AG09319 (cell line): ENCODE measurements at places on chromosomes 1 and 21.
A peak's percentile ranks its signal among the peaks of the same experiment; 100 is the strongest.

- no peak for DNase-seq
Observed at GRCh38 chr1:201556841-201557571, 18.1 kb downstream of the NAV1 start.

GRCh38 chr1:12161662-12162458, 4.9 kb upstream of the TNFRSF1B start:
- peak; percentile 63 for DNase-seq

- DNase-seq, result peak; percentile 29
Observed at GRCh38 chr1:245079021-245079609, 75.7 kb upstream of the KIF26B start.

GRCh38 chr1:29786195-29786594, 549.9 kb downstream of the PTPRU start:
- DNase-seq, result no peak

DNA sequence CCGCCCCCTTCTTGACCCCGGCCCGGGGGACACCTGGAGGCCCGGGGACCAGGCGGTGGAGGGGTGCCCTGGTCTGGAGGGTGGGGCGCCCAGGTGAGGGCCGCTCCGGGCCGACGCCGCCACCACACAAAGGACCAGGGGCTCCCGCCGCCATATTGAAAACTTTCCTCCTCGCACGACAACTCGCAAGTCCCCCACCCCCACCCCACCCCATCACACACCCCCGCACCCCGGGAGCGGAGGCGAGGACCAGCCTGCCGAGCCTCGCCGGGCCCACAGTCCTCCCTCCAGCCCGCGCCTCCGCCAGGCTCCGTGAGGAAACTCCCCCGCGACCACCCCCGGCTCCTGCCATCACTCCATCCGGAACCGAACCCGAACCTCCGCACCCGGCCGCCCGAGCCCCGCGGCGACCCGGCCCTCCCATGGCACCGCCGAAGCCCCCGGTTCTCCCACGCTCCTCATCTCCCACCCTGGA, 733 bp downstream of the KDM5B start:
- no peak for DNase-seq

GRCh38 chr1:17023573-17023972, 11.8 kb upstream of the ATP13A2 start:
- DNase-seq, result no peak

DNA sequence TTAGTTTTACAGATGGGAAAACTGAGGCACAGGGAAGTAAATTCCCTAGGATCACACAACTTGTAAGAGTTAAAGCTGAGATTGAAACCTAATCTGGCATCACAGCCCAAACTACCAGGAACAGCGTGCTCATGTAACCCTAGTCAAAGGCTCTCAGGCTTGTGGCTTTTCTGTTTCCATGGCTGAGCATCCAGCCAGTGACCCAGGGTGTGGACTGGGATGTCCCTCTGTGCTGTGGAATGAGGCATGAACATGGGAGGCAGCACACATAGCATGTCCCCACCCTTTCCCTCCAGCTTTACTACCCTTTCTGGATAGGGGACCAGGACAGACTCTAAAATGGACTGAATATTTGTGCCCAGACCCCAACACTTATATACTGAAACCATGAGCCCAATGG, 35.1 kb upstream of the RGS16 start:
- no peak for DNase-seq

- DNase-seq, result no peak
Observed at GRCh38 chr1:177065430-177065829, 99.1 kb downstream of the ASTN1 start.

- DNase-seq, result no peak
Observed at GRCh38 chr1:186670297-186671135, 9.7 kb downstream of the PTGS2 start.

DNA sequence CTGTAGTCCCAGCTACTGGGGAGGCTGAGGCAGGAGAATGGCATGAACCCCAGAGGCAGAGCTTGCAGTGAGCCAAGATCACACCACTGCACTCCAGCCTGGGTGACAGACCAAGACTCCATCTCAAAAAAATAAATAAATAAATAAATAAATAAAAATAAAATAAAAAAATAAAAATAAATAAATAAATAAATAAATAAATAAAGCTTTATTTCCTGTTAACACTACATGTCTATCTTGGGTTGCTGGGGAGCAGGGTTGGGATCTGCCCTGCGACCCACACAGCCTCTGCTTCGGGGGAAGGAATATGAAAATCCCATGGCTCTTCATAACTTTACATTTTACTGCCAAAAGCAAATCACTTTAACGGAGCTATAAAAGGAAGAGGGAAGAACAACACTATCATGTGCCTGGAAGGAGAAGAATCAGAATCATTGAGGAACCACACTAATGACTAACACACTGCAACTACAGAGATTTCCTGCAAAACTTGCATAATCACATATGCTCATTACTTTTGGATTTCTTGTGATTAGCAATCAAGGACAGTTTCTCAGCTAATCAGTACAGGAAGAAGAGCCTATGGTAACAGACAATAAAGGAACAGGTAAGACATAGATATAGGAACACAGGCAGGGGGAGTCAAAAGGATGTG, 72.8 kb upstream of the CD55 start:
- no peak for DNase-seq

DNA sequence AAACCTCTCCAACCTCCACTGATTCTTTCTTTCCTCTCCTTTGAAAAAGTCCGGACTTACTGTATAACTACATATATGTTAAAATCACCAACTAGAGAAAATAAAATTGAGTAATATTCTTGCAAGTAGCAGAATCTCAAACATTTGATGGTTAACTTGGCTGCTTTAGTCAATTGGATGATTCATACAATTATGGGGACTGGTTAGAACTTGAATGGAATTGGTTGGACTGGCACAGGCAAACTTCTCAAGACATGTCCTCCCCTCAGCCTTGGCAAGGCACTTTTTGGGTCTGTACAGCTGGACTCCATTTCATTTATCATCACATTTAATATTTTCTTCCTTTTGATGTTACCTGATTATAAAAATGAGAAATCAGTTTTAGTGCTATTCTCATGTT, 6.5 kb downstream of the WLS start:
- no peak for DNase-seq

GRCh38 chr1:183025782-183026774, 2.9 kb downstream of the LAMC1 start:
- DNase-seq, result no peak

DNA sequence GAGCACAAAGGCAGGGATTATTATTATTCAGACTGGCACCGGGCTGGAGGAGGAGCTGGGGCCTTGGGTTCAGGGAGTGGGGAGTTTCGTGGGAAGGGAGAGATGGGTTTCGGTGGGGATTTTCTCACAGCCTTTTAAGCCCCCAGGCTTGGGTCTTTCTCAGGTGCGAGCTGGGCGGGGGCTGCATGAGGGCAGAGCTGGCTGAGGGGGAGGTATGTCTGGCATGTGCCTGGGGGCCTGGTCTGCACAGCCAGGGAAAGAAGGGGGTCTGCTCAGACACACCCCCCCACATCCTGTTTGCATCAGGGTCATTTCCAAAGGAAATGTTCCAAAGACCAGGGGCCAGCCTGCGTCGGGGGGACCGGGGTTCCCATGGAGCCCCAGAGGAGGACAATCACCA, 21.6 kb downstream of the GRHL3 start:
- DNase-seq, result no peak

GRCh38 chr1:208101661-208102431, 142.3 kb downstream of the PLXNA2 start:
- no peak for DNase-seq

DNA sequence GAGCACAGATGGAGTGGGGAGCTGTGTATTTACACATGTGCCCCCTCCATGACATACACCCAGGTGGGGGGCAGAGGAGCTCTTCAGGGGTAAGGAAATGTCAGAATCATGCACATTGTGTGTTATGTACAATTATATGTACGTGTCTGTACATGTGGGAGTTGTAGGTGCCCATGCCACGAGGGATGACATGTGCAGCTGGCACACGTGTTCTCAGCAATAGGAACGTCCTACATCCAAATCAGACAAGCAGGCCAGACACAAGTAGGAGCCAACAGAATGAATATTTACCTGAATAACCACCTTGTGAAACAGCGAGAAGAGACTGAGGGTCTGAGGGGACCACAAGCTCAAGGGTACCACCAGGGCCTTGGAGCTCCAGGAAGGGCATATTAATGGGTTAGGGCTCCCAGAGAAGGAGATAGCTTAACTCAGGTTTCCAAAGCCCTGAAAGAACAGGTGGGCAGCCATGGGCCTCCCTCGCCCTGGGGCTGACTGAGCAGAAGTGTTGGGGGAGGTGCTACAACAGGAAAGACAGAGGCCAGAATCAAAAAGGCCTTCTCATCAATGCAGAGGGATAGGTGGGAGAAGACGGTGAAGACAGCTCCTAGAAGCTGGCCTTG, 3.2 kb downstream of the COL16A1 start:
- DNase-seq, result no peak

DNA sequence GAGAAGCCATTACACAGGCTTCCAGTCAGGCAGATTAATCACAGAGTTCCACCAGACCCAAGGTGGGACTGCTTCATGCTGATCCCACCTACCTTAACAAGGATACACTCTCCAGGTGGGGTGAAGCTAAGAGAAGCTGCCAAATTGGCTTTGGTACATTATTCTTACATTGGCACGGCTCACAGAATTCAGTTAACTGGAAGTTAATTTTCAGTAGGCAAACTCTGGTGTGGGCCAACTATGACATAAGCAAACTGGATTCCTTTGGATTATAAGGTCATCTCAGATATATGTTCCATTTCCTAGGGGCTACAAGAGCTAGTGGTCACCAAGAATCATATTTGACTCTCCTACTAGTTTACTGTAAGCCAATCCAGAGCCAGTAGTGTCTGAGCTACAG, 448.8 kb upstream of the BEND5 start:
- DNase-seq, result no peak

- DNase-seq, result no peak
Observed at GRCh38 chr1:77857552-77857951, 30.9 kb upstream of the NEXN start.

- no peak for DNase-seq
Observed at GRCh38 chr1:184608581-184608980, 146.1 kb downstream of the EDEM3 start.

DNA sequence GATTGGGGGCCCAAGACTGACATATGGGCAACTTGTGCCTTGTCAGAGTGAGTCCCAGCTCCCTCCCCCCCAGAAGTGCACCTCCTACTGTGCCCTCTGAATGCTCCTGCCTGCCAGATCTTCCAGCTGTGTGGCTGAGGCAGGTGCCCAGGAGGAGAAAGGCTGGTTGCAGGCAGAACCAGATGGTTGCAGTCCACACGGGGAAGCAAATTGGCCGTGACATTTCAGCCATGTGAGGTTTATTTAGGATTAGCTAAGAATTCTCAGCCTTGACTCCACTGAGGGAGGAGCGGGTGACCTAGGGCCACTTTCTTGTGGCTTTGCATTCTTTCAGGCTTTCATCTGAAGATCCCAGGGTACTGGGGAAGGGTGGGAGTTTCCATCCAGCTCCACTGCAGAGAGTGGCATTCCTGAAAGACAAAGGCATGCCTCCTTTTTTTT, 33.8 kb downstream of the PEX14 start:
- DNase-seq, result peak; percentile 45

DNA sequence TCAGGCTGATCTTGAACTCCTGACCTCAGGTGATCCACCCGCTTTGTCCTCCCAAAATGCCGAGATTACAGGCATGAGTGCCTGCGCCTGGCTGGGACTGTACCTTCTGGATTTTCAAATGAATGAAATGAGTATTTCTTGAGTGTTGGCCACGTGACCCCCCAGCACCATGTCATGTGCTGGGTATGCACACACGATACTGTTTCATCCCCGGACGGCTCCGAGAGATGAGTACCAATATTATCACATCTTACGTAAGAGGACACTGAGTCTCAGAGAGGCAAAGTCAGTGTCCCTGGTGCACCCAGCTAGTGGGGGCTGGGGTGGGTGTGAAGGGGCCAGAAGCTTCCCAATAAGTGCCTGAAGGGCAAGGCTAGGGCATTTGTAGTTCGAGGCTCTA, 780 bp upstream of the CROCC start:
- no peak for DNase-seq

GRCh38 chr1:12661606-12662219, 17.8 kb downstream of the AADACL4 start:
- no peak for DNase-seq

DNA sequence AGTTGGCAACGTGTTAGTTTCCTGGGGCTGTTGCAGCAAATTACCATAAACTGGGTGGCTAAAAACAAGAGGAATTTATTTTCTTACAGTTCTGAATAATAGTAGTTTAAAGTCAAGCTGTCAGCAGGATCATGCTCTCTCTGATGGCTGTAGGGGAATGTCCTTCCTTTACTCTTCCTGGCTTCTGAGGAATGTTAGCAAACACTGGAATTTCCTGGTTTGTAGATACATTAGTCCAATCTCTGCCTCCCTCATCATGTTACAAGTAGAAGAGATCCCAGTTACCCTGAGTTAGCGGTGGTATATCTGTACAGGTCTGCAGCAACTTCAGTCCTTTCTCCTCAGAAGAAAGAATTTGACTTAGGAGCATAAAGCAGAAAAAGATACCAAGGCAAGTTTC, 2249.1 kb downstream of the NCAM2 start:
- DNase-seq, result no peak

GRCh38 chr1:30588311-30589073, 134.9 kb downstream of the MATN1 start:
- DNase-seq, result no peak

DNA sequence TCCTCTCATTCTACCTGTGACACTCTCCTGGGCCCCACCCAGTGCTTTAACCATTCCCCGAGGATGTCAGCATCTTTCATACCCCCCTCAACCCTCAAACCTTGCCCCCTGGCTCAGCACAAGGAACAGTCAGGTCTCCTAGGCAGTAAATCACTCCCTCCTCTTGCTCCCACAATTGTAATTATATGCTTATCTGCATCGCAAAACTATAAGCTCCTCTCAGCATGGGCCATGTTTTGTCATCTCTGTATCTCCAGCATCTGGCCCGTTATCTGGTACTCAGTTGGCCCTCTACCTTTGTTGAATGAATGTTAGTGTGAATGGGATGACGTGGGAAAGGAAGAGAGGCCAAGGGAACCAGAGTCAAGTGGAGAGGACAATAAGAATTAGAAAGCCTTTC, 2.8 kb upstream of the ELOVL1 start:
- DNase-seq, result no peak

DNA sequence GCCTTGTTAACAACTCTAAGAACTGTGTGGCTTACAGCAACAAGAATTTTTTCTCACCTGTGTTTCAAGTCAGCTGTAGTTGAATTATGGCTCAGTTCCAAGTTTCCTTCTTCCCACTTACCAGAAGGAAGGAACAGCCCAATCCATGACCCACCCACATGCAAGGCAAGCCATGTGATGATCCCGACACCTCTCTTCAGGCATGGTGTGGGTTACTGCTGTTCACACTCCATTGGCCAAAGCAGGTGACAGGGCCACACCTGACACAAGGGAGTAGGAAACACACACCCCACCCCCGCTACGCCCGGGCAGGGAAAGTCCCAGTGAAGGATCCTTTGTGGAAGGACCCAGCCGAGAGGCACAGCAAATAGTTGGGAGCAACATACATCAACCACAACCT, 36.3 kb downstream of the KCNJ15 start:
- DNase-seq, result no peak
